Renal pelvis (tissue), 12 donors: ENCODE measurements at places on chromosomes 1 and 21. TPM values are rescaled to one million over a fixed set of nuclear protein-coding genes. Genes with fewer than 3 reads are reported as not detected.

- DNase-seq = no peak
Observed at GRCh38 chr1:209786146-209786545, 1.8 kb upstream of the C1orf74 start.

- no peak for DNase-seq
Observed at GRCh38 chr1:224044420-224044819, 69.5 kb upstream of the FBXO28 start.

GRCh38 chr1:244962130-244962529 is 97.8 kb upstream of the HNRNPU start:
- no peak for DNase-seq

- no peak for DNase-seq
Observed at GRCh38 chr21:26136671-26137070, 33.9 kb downstream of the APP start.

- no peak for DNase-seq
Observed at GRCh38 chr1:241591317-241591716, 48.9 kb downstream of the CHML start.

DNA sequence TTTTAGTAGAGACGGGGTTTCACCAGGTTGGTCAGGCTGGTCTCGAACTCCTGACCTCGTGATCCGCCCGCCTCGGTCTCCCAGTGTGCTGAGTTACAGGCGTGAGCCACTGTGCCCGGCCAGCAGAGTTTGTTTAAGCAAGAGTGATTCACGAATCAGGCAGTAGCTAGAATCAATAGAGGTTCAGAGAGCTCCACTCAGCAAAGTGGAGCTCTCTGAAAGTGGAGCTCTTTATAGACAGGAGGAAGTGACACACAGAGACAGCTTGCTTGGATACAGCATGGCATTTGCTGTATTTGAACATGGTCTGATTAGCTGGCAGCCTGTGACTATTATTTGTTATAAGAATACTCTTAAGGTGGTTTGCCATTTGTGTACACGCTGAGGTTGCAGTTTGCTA is 27.1 kb upstream of the CD34 start:
- no peak for DNase-seq

GRCh38 chr1:101217148-101217547 is 19.7 kb upstream of the S1PR1 start:
- no peak for DNase-seq

DNA sequence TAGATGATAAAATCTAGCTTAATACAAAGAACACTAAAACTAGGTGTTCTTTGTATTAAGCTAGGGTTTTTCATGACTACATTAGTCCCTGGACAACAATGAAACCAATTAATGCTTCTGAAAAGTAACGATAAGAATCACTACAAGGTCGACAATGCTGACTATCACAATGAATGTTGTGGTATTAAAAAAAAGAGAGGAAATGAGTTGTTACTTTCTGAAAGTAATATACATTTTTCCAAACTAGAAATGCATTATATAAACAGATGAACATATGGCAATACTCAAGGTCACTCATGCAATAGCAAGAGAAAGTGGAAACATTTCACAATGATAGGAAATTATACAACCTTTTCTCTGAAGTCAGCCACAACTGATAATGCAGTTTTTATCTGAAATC is 19.0 kb downstream of the DPH5 start:
- no peak for DNase-seq

- DNase-seq = no peak
Observed at GRCh38 chr21:43332861-43333297, 94.1 kb downstream of the SIK1 start.

GRCh38 chr1:153525088-153525728 is 10.6 kb downstream of the S100A6 start:
- no peak for DNase-seq

- no peak for DNase-seq
Observed at GRCh38 chr1:108533351-108534083, 26.4 kb upstream of the EEIG2 start.

- DNase-seq = no peak
Observed at GRCh38 chr1:224989615-224990014, 60.1 kb downstream of the DNAH14 start.

DNA sequence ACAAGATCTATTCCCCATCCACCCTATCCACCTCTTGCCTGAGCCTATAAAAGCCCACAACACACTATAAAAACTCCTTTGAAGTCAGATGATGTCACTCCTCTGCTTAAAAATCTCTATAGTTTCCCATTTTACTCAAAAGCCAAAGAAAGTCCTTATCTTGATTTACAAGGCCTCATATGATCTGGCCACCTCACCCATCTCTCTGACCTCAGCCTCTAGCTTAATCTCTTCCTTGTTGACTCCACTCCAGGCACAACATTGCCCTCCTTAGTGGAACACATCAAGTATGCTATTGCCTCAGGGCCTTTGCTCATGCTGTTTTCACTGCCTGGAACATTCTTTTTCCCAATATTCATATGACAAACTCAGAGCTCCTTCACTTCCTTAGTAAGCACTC is 33.3 kb downstream of the ZNF281 start:
- no peak for DNase-seq

LINGO4 gene
- not detected for polyA plus RNA-seq

MYOC gene
- polyA plus RNA-seq = 0.28 TPM

OLIG1 gene
- 0.12 TPM for polyA plus RNA-seq

CR1L gene
- 0.78 TPM for polyA plus RNA-seq

IFNLR1 gene
- polyA plus RNA-seq = 5.1 TPM

LZIC gene
- 54.8 TPM for polyA plus RNA-seq

ILDR2 gene
- polyA plus RNA-seq = 16.9 TPM
